Caki2 (cell line): ENCODE measurements at places on chromosomes 6 and 20. TPM values are rescaled to one million over a fixed set of nuclear protein-coding genes. Genes with fewer than 3 reads are reported as not detected.
A peak's percentile ranks its signal among the peaks of the same experiment; 100 is the strongest.

DNA sequence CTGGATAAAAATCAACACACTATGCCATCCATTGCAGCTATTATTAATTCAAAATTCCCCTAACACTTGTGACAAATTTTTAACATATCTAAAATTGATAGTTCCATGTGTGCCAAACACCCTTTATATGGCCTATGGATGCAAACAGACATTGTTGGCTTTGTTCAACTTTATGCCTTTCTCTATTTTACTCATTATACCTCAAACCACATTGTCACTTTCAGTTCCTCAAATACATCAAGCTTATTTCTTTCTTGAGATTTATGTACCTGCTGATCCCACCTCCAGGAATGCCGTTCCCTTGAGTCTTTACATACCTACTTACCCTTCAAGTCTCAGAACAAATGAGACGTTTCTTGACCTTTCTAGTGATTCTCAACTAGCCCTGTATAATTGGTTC lies 193.5 kb upstream of the PLN start:
- DNase-seq = no peak

GRCh38 chr6:157434349-157435033 lies 53.5 kb downstream of the ZDHHC14 start:
- DNase-seq = no peak

DNA sequence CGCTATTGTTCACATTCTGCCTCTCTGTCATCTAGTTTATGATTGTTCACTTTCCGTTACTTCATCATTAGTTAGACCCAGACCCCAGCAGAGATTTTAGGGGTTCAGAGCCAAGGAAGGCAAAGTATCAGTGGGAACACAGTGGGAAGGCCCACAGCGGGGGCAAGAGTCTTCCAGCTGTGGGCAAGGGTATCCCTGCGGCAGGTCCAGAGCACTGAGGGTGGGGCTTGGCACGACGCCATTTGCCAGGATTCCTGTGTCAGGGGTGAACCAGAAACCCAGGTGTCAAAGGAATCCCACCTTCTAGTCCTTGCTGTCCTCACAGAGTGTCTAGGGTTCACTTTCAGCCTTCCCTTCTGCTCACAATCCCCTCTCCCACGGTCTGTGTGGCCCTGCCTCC lies 13.3 kb downstream of the RAET1E start:
- no peak for DNase-seq

DNA sequence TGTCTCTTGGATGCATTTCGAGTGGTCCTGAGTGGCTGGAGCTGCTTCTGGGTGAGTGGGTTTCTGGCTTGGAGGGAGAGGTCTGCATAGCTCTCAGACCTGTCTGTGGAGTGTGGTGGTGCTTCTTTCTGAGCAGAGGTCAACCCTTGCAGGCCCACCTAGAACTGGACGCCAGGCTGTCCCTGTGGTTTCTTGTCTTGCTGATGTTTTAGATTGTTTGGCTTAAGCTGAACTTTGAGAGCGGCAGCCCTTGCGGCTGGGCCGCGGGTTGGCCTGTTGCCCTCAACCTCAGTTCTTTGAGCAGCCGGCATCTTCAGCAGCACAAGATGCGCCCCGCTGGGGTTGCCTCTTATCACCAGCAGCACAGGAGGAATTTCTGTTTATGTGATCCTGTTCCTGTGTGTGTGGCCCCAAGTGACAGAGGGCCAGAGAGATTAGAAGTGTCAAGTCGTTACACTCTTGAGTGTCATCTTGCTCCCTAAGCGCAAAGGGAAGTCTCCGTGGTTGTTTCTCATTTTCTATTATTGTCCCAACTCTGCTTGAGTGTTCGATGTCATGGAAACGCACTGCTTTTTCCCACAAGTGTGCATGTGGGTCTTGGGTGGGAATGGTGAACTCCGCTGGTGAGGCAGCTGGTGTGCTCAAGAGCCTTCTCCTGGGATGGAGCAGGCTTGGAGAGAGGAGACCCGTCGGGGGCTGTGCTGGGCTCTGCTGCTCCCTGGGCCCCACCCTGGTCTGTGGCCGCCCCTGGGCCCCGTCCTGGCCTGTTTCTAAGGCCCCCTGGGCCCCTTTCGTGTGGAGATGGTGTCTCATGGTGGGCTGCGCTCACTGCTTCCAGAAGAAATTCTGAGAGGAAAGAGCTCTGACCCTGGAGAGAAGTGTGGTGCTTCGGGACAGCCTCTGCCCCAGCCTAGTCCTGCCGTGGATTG lies 20.1 kb upstream of the SLC22A1 start:
- DNase-seq = no peak

DNA sequence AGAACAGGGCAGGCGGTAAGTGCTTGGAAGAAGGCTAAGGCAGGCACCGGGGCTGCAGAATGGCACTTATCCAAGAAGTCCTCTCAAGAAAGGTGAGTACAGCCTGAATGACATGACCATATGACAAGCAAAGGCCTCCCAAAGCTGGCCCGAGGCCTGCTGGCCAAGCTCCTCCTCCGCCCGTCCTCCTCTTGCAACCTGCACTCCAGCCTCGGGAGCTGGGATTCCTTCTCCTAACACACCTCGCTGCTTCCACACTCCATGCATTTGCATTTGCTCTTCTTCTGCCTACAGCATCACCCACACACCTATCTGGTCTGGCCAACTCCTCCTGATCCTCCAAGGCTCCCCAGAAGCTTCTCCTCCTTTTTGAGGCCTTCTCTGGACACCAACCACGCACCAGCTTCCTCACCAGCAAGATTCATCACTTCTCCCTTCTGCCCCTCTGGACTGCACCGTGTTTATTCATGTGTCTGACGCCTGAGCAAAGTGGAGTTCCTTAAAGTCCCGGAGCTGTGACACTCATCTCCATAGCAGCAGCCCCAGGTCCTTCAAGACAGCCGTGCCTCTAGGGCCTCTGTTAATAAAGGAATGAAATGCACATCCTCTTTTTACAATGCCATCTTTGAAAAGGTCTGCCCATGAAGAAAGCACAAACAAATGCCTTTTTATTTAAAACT lies 32.3 kb downstream of the CNKSR3 start:
- DNase-seq = peak; percentile 82

DNA sequence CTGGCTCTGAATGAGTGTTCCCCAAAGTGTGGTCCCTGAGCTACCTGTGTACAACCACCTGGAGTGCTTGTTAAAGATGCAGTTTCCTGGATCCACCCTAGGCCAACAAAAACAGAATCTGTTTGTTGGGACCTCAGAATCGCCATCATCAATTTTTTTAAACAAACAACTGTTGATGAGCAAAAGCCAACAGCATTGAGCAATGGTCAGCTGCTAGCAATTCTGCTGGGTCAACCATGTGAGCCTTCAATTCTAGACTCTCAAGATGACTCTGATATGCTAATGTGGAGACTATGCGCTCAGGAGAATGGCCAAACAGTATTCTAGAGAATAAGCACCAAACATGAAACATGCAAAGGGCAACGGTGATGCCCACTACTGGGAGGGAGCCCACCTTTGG lies 64.4 kb upstream of the IYD start:
- no peak for DNase-seq

DNA sequence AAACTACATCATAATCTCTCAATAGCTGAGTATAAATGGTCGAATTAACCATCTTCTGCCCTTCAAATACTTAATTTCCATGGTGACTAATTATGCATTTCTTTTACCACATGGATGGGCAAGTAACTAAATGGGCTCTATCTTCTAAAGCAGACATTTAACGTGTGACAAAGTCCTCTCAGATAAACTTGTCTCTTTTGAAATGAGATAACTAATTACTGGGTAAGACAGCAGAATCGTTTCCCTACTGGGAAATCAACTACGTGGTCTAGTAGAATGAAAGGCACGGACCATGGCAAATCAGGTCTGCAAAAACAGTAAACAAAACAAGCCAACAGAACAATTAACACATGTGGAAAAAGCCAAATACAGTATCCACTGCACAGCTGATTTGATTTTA lies 137.7 kb downstream of the BACH2 start:
- DNase-seq = no peak

CST2 gene
- 240 and 270 TPM in 2 replicates for total RNA-seq

DNA sequence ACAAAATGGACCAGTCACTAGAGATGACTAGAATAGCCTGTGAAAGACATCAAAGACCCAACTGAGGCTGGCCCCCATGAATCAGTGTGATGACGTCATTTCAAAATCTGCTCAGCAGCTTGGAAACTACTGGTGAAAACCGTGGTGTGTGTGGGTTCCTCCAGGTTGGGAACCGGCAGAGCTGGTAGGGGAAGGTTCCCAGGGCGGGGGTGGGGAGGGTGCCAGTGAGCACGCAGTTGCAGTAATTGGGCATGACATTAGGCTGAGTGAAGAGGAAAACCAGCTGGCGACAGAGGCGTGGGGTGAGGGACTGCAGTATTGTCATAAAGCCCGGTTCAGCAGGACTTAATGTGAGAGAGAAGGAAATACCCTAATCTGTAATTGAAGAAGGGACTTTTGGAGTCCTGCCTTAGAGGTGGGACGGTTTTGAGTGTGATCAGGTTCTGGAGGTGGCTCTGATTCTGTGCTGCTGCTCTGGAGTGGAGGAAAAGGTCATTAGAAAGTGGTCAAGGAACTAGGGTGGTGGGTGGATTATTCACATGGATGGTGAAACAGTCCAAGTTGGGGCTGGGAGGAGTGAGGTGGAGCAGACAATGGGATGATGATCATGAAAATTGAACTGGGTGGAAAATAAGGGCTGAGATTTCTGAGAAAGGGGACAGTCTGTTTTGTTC lies 52.0 kb upstream of the MTHFD1L start:
- DNase-seq = peak; percentile 16

DNA sequence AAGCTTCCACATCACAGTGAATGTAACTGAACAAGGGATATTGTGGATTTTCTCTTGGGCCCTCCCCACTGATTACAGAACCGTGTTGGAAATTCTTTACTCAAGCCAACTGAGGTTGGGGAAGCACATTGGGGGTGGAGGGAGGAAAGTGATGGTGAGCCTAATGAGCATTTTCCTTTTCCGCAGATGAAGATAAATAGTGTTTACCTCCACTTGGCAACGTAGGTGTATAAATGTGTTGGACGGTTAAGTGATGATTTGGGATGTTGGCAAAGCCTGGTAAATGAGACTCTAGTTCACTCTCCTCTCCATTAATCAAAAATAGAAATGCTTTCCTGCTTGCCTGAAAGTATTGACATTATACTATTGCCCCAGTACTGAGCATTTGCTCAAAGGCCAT lies 27.1 kb upstream of the NRN1 start:
- no peak for DNase-seq

DNA sequence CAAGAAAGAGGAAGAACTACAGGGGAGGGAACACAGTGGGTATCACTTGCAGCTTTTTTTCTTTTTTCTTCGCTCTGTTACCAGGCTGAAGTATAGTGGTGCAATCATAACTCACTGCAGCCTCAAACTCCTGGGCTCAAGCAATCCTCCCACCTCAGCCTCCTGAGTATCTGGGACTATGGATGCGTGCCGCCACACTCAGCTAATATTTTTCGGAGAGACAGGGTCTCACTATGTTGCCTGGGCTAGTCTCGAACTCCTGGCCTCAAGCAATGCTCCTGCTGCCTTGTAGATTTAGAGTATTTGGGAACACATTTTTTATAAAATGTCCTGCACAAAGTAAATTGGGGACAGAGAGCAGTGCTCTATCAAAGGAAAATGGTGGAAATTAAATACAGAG lies 28.3 kb downstream of the PARD6B start:
- DNase-seq = no peak

DHX35 gene
- 11.5 and 14.9 TPM in 2 replicates for total RNA-seq

GRCh38 chr6:32843979-32844838 lies at the start of gene PSMB8:
Gene PSMB8, minus strand, starts transcription at chr6:32844047. Its CDS starts 51 bp downstream, at chr6:32843996.
- peak; percentile 96 for DNase-seq

GRCh38 chr20:19310541-19310940 lies 98.1 kb downstream of the SLC24A3 start:
- DNase-seq = no peak

GRCh38 chr6:25242567-25242966 lies 36.6 kb upstream of the CARMIL1 start:
- DNase-seq = no peak

HLA-DOA gene
- not detected in 2 replicates for total RNA-seq

- DNase-seq = no peak
Measured at GRCh38 chr20:43750774-43751166, 24.0 kb upstream of the GTSF1L start.

DNA sequence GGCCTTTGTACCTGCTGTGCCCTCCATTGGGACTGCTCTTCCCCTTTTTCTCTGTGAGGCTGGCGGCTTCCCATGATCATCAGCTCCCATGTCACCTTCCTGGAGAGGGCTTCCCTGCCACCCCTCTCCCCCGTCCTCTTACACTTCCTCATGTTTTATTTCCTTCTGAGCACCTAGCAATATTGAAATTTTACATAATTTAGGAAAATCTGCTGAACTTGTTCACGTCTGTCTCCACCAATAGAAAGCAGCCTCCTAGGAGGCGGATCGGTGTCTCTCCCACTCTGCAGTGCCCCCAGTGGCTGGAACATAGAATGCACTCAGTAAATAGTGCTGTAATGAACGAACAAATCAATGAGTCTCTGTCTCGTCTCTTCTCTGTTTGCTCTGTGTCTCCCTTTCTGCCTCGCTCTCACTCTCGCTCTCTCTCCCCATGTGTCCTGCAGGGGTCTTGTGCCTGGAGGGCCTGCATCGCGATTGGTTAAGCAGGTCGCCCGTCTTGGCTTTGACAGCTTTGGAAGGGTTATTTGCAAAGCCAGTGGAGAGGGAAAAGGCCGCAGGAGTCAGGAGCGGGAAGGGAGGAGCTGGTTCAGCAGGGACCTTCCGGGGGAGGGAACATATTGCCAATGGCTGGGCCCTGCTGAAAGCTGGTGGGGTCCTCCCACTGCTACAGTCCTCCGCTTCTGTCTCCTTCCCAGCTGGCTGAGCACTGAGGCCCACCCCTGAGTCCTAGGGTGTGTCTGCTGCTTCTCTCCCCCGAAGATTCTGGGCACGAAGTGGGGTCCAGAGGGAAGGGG lies 12.1 kb upstream of the OCSTAMP start:
- peak; percentile 77 for DNase-seq

GRCh38 chr6:69976591-69977090 lies 110.3 kb downstream of the COL19A1 start:
- DNase-seq = no peak

SGK2 gene
- 40.6 and 45.5 TPM in 2 replicates for total RNA-seq

- no peak for DNase-seq
Measured at GRCh38 chr6:1991332-1991878, 254.0 kb downstream of the GMDS start.

BPIFA3 gene
- total RNA-seq = not detected in 2 replicates

- no peak for DNase-seq
Measured at GRCh38 chr6:74166849-74167248, 470.8 kb downstream of the CD109 start.

RHAG gene
- not detected in 2 replicates for total RNA-seq

DNA sequence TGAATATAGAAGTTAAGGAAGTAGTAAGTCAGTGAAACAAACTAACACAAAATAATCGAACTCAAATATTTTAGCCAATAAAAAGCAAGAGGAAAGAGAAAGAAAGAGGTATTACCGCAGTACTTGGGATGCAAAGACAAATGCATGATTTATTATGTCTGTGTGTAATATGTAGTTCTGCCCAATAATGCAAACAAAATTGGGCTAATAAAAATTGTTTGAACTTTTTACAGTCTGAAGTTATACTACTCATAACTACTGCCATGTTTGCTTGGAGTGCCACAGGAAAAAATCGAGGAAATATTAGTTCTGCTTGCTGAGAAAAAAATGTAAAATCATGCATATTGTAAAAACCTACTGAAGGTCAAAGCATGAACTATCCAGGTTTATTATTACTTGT lies 360.3 kb upstream of the KCNQ5 start:
- DNase-seq = no peak

GRCh38 chr6:347951-348859 lies 43.3 kb upstream of the IRF4 start:
- DNase-seq = no peak
